Hippocampal formation (tissue), 2 donors: ENCODE measurements at places on chromosomes 3 and 15.

- DNase-seq = no peak
These were observed 50.6 kb upstream of the AKAP13 start for GRCh38 chr15:85329561-85330422.

- no peak for DNase-seq
These were observed 25.7 kb downstream of the ATOSA start for GRCh38 chr15:52653431-52653964.

GRCh38 chr3:52140769-52141168 lies 13.5 kb downstream of the POC1A start:
- no peak for DNase-seq

GRCh38 chr3:66497288-66497984 lies 3.4 kb downstream of the LRIG1 start:
- DNase-seq = no peak

- no peak for DNase-seq
These were observed 304.8 kb downstream of the LPP start for GRCh38 chr3:188458756-188459155.

- DNase-seq = no peak
These were observed 25.9 kb downstream of the MYO9A start for GRCh38 chr15:72092006-72092405.

GRCh38 chr3:105085506-105085905 lies 281.2 kb upstream of the ALCAM start:
- no peak for DNase-seq

GRCh38 chr15:61327019-61327631 lies 98.0 kb upstream of the RORA start:
- no peak for DNase-seq

DNA sequence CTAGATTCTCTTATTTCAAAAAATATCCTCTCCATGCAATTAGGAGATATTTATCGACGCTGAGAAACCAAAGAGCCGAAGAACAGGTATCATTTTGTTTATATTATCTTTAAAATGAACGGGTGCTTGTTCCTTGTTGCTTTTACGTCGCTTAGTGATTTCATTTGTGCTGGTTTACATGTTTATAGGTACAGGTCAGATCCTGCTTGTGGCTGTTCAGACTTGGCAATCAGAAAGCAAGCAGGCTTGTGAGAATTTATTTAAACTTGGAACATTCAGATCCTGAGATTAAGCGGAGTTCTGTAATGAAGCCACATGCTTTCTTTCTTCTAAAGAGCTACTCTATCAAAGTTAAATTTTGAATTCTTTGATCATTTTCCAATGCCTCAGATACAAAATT lies 43.0 kb upstream of the ATP2C1 start:
- no peak for DNase-seq

- DNase-seq = no peak
These were observed 162.2 kb downstream of the GREM1 start for GRCh38 chr15:32879980-32880379.

DNA sequence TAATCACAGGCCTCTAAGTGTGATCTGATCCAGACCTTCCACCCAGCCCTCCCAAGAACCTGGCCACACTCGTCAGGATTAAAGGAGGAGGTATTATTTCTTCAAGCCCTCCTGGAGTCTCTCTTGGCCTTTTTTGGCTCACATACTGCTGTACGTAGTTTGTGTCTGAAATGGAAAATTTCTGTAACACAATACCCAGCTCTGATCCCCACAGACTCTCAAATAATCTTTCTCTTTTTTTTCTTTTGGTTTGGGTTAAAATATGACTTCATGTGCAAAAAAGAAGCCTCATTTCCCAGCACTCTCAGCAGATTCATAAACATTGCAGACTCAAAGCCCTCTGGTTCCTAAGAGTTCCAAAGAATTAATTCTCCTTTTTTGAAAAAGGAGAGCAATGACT lies 96.5 kb upstream of the PHLDB2 start:
- no peak for DNase-seq

DNA sequence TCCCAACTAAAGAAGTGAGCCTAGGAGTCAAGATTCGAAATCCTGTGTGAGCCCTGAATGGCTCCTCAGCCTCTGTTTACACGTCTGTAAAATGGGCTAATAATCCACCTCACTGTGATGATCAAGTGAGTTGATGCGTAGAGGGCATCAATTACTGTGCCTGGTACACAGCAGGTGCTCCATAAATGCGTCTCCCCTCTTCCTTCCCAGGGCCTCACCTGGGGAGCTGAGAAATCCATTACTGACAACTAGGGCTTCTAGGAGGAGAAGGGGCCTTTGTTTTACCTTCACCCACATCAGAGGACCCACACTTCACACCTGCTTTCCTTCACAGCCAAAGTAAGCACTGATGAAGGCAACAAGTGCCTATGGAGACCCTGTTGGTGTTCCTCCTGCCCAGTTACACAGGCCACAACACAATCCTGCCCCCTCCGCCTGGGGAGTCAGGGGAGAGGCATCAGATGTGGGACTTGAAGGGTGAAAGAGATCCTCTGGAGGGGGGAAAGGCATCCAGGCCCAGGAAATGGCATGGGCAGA lies 1.4 kb downstream of the CIB2 start:
- DNase-seq = no peak

- DNase-seq = no peak
These were observed 61.0 kb downstream of the SCAPER start for GRCh38 chr15:76844096-76844495.

GRCh38 chr3:5036858-5037257 lies 57.6 kb downstream of the BHLHE40 start:
- DNase-seq = no peak

GRCh38 chr3:171157286-171157685 lies 130.8 kb upstream of the SLC2A2 start:
- peak; percentile 60 for DNase-seq

DNA sequence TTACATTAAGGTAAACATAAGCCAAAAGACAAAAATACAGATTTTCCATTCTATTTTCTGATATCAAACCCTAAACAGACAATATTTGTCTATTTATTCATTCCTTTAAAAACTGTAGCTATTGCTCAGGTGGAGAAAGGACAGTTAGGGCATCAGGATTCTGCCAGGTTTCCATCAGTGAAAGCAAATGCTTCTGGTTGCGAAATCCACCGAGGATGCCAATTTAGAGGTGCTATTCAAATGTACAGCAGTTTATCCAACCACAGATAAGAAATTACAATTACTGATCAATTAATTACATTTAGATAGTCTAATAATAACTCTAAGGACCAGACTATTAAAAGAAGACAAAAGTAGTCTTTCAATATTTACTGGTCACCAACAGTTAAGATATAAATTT lies 3.9 kb downstream of the TOMM70 start:
- DNase-seq = no peak

DNA sequence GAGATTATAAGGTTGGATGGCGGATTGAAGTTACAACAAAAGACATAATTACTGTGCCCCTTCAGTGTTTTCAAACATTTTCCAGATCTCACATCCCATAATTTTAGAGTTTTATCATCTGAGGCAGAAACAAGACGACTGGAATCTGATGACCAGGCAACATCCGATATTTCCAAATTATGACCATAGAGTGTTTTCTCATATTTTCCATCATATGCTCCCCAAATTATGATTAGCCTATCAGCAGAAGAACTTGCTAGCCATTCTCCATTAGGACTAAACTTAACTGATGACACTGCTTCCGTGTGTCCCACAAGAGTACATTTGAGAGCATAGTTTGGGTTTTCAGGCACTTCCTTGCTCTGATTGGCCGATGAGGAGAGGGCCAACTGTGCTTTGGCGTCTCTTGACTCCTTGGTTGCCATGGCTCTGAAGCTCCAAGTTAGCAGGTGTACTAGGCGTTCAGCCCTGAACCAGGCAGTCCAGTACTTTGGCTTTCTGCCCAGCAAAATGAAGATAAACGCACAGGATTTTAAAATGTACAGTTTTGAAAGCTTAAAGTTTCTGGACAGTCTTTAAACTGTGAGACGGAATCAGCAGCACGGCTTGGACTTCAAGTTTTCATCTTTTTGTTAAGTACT lies 638 bp downstream of the WDR5B start:
- DNase-seq = no peak

DNA sequence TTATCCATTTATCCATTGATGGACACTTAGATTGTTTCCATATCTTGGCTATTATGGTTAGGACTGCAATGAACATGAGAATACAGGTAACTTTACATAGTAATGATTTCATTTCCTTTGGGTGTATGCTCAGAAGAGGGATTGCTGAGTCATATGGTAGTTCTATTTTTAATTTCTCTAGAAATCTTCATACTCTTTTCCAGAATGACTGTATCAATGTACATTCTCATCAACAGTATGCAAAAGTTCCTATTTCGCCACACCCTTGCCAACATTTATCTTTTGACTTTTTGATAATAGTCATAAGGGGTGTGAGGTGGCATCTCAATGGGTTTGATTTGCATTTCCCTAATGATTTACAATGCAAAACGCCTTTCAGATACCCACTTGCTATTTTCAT lies 6.2 kb upstream of the NIPA1 start:
- no peak for DNase-seq
